A172 (cell line): ENCODE measurements at places on chromosomes 2 and 18.

DNA sequence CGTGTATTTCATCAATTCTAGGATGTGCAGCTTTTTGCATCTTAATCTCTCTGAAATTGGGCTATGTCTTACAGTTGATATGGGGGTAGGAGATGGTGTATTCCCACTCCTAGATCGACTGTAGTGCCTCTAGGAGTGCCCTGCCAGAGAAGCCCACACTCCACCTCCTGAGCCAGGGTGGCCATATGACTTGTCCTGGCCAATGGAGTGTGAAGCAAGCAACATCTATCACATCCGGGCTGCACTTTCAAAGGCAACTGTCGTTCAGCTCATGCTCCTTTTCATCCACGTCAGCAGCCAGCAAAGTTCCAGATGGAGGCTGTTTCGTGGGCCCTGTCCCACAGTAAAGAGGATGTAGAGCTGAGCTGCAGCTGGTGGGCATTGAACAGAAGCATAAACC lies 149.4 kb upstream of the SLC1A4 start:
- DNase-seq: no peak

GRCh38 chr18:44799382-44799906 lies 118.8 kb downstream of the SETBP1 start:
- no peak for DNase-seq

DNA sequence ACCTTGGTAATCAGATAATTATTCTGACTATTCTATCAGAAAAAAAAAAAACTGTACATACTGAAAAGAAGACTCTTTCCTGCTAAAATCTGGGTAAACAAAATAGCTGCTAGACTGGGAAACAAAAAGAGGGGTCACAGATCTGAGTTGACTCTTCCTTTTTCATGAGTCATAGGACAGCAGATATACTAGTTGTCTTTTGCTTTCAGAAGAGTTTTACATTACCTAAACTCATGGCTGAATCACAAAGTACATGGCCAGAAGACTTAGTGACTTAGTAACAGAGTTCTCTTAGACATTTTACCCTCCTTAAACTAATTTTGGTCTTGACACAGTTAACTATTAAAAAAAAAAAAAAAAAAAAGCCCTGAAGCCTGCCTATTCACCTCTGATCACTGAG lies 834.0 kb upstream of the FSHR start:
- no peak for DNase-seq

- DNase-seq: no peak
Observed at GRCh38 chr2:127404466-127405254, 13.6 kb upstream of the PROC start.

DNA sequence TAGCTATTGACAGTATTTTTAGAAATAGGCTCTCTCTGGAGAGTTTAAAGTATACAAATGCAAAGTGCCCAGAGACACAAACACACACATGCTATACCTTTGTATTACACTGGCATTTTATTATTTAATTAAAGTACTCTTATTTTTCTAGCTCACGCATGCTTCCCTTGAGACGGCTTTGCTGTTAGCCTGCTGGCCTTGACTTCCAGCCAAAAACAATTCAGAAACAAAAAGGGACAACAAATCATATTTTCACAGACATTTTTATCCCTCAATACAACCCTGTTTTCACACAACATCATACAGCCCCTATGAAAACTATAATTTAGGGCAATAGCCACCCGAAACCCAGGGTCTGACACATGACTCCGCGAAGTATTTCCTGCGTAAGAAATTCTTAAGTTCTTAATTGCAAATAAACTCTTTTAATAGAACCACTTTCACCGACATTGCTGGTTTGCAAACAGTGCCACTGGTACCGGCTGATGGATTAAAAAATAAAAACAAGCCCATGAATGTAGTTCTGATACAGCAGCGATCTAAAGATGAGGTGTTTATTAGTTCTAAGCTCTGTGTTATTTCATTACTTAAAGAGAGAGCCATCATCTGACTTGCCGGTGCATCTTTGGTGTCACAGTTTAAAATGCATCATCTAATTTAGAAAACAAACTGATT lies 185.1 kb downstream of the TCF4 start:
- peak; percentile 6 for DNase-seq

GRCh38 chr2:191696966-191697365 lies 19.0 kb downstream of the NABP1 start:
- DNase-seq: no peak

DNA sequence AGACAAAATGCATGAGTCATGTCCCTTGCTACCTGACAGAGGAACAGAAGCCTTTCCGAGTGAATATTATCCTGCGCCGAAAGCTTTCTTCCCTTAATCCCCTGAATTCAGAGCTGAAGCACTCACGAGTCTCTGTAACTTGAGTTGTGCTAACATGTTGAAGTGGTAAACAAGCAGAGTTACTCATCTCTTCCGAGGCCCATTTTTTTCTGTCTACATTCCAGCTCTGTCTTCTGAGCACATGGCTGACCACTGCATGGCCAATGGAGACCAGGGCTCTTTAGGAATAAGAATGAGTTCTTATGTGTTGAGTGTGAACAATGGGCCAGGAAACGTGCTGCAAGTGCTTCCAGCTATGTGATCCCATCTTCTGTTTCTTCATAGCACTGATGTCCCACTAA lies 73.1 kb upstream of the PID1 start:
- peak; percentile 46 for DNase-seq

DNA sequence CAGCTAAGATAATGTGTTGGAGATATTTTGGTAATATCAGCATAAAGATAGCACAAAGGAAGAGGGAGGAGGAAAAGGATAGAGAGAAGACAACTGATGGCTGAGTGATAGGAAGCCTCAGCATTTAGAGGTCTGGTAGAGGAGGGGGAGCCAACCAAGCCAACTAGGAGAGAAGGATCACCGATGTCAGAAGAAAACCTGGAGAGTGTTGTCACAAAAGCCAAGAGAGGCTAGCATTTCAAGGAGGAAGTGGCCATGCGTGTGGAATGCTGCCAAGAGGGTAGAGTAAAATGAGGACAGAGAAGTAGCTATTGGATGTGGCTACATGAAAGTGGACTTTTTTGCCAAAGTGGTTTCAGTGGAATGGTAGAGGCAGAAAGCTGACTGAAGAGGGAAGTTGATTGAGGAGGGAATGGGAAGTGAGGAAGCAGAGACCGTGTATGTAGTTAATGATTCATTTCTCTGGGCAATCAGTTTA lies 34.3 kb downstream of the LCLAT1 start:
- DNase-seq: no peak

GRCh38 chr2:176812246-176812775 lies 400.3 kb upstream of the HNRNPA3 start:
- no peak for DNase-seq

GRCh38 chr2:51693640-51694039 lies 661.7 kb upstream of the NRXN1 start:
- DNase-seq: no peak

- DNase-seq: no peak
Observed at GRCh38 chr2:1253629-1254028, 159.6 kb upstream of the TPO start.

GRCh38 chr18:25111377-25112288 lies 240.3 kb downstream of the ZNF521 start:
- DNase-seq: no peak

DNA sequence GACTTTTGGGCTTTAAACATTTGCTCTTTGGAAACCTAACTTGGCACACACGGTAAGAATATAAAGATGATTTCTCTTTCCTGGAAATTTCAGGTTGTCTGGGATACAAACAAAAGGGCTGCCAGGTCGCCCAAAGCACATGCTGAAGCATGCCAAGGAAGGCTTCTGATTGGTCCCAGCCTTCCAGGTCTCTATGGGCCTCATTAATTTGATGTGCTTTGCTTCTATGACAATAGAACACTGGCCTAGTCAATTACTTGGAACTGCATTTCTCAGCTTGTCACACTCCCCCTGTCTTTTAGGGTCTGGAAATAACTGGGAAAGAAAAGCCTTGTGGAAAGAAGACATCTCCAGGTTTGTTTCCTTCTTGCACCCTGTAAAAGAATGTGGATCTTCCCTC lies 228.9 kb downstream of the ADCYAP1 start:
- DNase-seq: no peak
